ENCODE measurements at places on chromosomes 11 and 22.
A peak's percentile ranks its signal among the peaks of the same experiment; 100 is the strongest.

GRCh38 chr11:15228331-15228849 lies 113.7 kb downstream of the INSC start:
- no peak for DNase-seq

- DNase-seq = no peak
Observed at GRCh38 chr22:17091851-17092250, 7.1 kb downstream of the IL17RA start.

DNA sequence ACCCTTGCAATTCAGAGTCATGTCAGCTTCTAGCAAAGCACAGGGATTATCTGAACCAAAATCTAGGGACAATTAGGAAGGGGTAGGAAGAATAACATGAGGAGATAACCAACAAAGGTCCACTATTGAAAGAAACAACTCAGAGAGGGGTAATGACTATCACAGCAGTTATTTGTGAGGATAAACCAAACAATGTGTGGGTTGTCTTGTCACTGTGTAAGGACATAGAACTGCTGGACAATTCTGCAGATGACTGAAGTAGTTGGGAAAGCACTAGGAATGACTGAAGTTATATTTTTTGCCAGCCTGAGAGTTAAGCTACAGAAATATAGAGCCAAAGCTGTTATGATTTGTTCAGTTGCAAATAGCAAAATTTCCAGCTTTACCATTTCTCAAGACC lies 858.4 kb upstream of the CCDC90B start:
- DNase-seq = no peak

DNA sequence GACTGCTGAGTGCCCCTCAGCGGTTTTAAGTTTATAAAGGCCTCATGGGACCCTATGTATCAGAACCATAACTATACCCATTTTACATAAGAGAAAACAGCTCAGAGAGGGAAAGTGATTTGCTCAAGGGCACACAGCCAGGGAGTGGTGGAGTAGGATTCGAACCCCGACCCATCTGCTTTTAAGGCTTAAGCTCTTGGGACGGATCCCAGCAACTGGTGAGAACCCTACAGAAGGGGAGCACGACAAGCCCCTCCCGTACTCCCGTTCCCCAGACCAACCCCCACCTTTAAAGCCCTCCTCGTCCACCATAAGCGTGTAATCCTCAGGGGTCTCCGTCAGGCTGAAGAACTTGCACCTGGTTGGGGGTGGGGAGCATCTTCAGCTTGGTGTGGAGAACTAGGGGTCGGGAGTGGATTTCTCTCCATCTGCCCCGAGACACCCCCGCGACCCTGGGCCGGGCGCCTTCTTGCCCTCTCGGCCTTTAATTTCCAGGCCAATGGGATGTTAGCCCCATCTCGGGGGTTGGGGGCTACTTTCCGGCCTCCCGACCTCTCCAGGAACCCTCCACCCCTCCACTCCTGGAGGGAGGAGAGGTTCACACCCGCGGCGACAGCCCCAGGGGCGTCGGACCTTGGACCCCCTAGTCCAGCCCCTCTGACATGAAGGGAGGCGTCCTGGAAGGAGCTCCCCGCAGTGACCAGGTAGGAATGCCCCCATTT lies 725 bp downstream of the CASTOR1 start:
- no peak for DNase-seq

DNA sequence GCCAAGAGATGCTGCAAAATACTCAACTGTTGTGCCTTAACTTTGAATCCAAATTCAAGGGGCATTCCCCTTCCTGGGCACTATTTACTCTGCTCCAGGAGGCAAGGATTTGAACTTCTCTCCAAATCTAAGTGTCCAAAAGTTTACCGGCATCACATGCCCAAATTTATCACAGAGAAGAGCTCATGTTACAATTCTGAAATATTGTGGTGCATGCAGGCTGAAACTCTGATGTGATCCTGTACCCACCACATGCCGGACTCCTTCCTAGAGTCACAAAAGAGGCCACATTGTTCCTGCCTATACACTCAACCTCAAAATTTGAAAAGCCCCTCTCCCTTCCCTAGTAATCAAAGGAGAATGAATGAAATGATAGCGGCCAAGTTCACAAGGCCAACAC lies 1.3 kb downstream of the TRAF6 start:
- no peak for DNase-seq

DNA sequence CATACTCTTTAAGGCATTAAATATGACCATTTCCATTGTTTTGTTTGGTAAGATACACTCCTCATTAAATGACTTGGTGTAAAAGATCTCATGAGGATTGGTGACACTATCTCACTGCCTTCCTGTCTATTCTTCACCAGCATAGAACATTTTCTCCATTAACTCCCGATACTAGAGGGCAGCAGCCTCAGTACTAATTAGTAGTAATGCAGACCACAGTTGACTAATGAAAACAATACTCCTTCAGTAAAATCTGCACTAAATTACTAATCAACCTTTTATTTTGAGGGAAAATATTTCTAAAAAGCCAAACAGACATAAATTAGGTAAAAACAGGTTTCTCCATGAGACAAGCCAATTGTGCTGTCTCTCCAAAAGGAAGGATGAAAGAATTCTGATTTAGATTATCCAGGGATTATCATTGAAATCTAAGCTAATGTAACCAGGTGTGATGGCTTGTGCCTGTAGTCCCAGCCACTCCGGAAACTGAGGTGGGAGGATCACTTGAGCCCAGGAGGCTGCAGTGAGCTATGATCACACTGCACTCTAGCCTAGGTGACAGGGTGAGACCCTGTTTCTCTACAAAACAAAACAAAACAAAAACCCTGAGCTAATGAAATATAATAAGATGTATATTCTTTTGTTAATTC lies 9.4 kb downstream of the PGM2L1 start:
- DNase-seq = peak; percentile 58

- no peak for DNase-seq
Observed at GRCh38 chr22:31840585-31840984, 86.8 kb downstream of the DEPDC5 start.

- no peak for DNase-seq
Observed at GRCh38 chr11:34478845-34479663, 34.5 kb downstream of the ELF5 start.

DNA sequence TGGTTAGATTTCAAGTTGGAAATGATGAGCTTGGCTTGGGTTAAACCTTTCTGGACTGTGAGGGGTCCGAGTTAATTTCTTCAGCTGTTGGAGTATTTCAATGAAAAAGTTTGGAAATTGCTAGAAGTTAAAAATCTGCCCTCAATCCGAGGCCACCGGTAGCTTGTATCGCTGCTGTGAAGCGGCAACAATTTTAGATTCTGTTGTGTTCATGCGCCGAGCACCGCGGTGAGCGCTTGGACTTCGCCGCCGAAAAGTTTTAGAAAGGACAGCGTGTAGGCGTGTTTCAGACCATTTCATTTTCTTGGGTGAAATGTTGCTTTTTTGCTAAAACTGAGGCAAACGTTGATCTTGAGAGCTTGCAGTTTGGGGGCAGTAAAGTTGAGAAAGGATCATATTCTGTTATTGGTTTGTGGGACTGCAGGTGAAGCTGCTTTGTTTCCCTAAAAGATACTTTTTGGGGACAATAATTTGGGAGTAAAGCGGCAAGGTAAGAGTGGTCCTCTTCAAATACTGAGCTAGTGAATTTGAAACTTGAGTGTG lies 928 bp downstream of the FBXO7 start:
- DNase-seq = no peak

DNA sequence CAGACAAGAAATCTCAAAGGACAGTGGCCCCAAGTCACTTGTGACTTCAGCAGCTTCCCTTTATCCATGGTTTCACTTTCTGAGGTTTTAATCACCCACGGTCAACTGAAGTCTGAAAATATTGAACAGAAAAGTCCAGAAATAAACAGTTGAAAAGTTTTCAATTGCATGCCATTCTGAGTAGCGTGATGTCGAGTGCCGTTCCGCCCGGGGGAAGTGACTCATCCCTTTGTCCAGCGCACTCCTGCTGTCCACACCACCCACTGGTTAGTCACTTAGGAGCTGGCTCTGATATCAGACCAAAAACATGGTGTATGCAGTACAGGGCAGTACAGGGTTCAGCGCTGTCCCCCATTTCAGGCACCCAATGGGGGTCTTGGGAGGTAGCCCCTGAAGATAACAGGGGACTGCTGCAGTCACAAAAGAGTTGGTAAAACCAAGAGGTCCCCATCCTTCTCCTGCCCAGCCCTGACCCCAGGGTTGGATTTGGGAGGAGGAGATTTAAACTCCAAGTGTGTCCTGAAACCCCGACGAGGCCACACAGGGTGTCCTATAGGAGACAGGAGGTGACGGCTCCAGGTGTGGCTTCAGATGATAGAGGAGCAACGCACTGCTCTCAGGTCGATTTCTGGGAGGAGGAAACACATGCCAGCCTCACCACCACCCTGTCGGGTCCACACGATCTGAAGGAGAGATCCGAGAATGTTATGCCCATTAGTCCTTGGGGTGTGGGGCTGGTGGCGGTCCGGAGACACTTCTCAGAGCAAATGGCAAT lies 390.1 kb downstream of the CTTN start:
- DNase-seq = no peak

DNA sequence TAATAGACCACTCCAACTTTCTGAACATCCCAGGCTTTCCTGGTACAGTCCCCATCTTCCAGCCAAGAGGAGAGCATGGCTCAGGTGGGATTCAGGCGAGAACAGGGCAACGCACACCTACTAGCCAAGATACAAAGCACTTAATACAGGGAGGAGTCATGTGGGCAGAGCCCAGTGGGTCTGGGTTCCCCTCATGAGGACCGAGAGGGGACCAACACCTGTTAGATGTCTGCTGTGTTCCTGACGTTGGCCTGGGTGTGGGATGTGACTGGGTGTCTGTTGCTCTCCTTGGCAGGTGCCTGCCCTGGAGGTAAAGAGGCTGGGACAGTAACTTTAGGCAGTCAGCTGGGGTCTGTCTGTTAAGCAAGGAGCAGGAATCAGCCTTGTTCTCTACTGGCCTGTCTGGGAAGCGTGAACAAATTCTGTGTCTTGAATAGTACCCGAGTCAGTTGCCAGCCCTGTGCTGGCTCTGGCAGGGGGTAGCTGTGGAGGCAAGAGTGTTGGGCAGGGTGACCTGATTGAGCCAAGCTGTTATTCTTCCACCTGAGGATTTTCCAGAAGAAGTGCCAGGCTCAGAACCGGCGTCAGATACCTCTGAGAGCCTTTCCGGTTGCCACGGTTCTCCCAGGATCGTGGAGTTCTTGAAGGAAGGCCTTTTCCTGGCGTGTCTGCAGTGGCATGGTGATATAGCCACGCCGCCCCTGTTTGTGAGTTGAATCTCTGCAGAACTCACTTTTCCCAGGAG lies 56.3 kb downstream of the BCR start:
- DNase-seq = no peak

DNA sequence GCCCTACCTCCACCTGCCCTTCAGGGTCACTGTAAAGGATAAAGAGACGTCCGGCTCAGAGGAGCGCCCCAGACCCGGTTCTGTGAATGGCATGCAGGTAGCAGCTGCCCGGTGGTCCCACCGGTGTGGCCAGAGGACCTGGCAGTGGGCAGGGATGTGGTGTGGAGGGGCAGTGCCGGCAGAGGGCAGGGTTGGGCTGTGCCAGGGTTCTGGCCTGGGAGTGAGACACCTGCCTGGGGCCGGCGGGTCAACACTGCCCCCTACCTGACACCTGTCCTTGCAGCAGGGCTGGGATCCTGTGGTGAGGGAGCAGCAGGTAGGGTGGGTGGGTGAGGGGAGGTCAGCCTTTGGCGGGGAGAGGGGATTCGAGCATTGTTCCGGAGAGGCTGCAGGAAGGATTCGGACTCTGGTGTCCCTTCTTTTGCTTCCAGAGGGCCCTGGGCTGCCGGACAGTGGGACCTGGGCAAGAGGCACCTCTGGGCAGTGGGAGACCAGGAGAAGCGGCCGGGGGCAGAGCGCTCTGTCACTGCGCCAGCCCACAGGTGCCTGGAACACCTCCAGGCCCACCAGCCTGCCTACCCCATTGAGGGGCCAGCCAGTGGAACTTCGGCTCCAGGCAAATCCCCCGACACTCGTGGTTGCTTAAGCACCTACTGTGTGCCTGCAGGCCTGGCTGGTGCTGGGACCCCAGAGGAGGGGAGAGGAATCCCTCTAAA lies 1.6 kb upstream of the PHLDA2 start:
- DNase-seq = no peak

DNA sequence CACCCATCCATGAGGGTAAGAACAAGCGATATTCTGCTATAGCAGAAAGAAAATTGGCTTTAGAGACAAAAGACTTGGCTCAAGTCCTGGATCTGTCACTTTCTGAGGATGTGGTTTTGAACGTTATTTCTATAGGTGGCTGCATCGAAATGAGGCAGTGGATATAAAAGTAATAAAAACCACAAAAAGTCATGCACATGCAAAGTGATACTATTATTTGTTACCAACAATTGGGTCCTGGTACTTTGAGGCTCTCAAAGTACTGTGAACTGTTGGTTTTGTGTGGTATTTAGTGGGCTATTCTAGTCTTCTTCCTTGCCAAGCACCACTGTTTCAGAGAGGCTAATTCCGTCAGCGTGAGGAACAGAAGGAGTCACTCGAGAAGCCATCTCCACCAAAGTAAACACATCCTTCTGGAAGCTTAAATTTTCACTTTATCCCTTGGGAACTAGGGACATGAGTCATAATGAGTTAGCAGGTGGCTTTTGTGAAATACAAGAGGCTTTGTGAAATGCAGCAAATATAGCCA lies 13.1 kb downstream of the UBASH3B start:
- no peak for DNase-seq

DNA sequence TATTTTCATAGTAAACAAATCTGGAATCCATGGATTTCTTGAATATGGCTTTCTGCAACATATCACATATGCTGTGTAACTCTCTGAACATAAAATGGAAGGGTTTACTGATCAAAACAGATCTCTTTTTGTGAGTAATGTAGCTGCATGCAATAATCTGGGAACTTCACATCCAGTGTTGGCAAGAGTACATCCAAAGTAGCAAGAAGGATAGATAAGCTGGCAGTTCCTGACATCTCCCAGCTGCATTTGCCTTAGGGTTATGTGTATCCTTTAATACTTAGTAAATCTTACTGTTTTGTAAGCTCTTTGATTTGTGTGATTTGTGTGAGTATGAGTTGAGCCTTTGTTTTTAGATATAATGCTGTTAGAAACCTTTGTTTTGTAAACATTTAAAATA lies 280.4 kb upstream of the CNTN5 start:
- DNase-seq = no peak

DNA sequence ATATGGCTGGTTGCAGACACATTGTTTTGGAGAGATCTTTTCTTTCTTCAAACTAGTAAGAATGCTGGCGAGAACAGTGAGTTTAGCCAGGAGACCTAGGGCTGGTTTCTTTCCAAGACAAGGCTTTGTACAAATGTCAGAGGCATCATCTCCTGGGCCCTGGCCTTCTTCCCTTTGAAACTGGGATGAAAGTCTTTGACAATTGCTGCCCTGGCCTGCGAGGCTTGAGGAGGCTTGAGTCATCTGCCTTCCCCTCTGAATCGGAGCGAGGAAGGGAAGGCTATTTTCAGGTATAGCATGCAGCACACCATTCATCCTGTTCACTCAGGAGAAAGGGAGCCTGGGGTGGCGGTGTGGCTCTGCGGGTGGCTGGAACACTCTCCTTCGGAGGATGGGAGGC lies 21.5 kb upstream of the PARVG start:
- DNase-seq = no peak

- no peak for DNase-seq
Observed at GRCh38 chr11:77201991-77202841, 74.2 kb downstream of the MYO7A start.

GRCh38 chr11:112174789-112175598 lies at the start of gene BCO2:
Gene BCO2, plus strand, starts transcription at chr11:112175512. Its CDS starts 90 bp downstream, at chr11:112175602.
- DNase-seq = peak; percentile 7
